ENCODE measurements at places on chromosomes 4 and X.

- DNase-seq = no peak
Measured at GRCh38 chr4:152389359-152389758, 146.5 kb downstream of the FBXW7 start.

DNA sequence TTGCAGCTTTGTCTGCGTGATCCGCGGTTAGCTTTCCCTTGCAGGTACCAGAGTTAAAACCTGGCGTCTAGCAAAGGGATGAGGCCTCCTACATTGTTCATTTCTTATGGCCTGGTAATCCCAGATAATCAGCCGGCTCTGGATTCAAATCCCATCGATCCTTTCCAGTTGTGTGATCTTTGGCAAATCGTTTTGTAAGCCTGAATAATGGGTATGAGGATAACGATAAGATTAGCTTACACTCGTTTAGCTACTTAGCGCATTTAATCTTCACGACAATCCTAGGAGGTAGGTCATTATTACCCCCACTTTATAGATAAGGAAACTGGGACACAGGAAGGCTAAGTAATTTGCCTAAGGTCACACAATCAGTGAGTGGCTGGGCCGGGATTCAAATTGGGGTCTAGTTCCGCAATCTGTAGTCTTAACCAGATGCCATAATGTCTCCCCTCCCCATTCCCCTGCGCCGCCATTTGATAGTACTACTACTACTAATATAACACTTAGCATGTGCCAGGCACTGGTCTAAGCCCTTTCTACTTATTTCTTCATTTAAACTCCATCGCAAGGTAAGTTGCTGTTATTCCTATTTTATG, 1.7 kb upstream of the UBA1 start:
- no peak for DNase-seq

GRCh38 chrX:24020306-24020876, 6.6 kb downstream of the KLHL15 start:
- DNase-seq = no peak

- no peak for DNase-seq
Measured at GRCh38 chr4:56149591-56149990, 200.8 kb downstream of the CEP135 start.

- no peak for DNase-seq
Measured at GRCh38 chr4:63211375-63211774, 1197.9 kb downstream of the TECRL start.

GRCh38 chrX:103584596-103584995, 719 bp upstream of the TCEAL4 start:
- no peak for DNase-seq

- no peak for DNase-seq
Measured at GRCh38 chr4:14906805-14907204, 95.5 kb upstream of the CPEB2 start.

DNA sequence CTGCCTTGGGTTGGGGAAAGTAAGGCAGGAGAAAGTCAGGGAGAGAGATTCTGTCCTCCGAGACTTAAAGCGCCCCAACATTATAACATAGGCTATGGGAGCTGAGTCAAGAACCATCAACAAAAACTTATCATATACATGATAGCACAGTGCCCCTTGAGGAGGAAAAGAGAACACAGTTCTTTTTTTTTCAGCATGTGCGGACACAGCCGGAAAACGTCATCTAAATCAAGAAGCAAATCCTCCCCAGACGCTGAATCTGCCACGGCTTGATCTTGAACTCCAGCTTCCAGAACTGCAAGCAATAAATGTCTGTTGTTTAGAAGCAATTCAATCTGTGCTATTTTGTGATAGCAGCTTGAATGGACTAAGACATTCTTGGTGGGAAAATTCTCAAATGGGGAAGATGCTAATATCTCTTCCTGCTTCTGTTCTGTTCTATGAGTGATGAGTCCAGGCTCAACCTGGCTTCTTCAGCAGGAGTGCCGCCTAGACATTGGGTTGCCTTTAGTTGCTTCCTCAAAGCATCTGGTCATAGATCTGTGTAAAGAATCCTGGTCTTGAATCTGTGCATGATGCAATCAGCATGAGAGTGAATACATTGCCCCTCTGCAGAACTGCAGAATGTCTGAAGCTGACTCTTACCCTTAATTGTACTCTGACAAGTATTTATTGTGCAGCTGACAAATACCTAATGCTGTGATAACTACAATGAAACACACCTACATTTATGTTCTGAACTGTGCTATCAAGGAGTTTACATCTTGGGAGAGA, 549.8 kb upstream of the PRKX start:
- no peak for DNase-seq

DNA sequence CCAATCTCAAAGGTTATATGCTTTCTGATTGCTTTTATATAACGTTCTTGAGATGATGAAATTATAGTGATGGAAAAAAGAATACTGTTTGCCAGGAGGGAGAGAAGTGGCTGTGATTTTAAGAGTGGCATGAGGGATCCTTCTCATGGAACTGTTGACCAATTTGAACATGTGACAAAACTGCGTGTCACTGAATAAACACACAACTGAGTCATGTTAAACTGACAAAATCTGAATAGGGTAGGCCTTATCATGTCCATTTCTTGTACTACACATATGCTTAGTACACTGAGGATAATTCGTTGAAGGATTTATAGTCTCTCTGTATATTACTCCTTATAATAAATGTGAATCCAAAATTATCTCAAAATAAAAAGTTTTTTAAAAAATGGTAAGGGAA, 22.2 kb upstream of the HSPA4L start:
- DNase-seq = no peak

DNA sequence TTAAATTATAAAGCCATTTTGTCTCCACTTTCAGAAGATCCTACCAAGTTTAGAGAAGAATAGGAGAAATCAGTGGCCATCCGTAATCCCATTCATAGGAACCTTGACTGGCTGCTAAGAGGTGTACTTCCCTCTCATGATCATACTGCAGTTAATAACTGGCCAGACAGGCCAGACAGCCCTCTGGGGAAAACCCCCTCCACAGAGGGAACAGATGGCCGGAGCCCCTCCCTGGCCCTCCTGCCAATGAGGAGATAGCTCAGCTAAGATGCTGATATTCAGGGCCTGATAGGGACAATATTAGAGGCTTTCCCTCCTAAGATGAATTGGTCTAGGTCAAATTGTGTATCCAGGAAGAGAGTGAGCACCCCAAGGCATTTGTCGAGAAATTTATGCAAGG, 200.0 kb upstream of the MAOA start:
- DNase-seq = no peak

GRCh38 chr4:142369141-142369540, 477.0 kb downstream of the INPP4B start:
- DNase-seq = no peak

GRCh38 chrX:54564936-54565335, 34.9 kb downstream of the GNL3L start:
- DNase-seq = no peak

- no peak for DNase-seq
Measured at GRCh38 chr4:170853422-170854021, 763.8 kb upstream of the AADAT start.

DNA sequence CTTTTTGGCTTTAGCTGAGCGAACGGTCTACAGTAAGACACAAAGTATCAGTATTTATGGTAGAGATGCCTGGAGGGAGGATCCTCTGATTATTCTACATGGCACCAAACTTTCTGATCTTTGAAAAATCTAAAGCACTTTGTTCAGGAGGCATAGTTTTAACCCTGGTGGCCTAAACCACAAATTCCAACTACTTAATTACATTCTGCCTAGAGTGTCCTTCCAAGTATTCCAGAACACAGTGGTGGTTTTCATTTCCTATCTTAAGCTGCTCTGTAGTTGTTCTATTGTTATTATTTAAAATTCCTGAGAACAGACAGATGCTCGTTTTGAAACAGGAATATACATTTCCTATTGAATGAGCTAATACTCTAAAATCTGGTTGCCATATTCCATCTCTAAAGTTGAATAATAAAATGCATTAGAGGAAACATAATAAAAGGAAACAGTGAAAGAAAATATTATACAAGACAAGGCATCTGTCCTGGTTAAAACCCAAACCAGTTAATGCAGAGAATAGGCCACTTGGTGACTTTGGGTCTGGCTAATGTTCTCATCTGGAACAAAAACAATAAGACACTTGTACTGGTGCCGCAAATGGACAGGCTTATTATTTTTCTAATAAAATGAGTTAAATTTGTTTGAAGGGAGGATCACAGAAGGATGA, 657.4 kb downstream of the SPRY1 start:
- no peak for DNase-seq

DNA sequence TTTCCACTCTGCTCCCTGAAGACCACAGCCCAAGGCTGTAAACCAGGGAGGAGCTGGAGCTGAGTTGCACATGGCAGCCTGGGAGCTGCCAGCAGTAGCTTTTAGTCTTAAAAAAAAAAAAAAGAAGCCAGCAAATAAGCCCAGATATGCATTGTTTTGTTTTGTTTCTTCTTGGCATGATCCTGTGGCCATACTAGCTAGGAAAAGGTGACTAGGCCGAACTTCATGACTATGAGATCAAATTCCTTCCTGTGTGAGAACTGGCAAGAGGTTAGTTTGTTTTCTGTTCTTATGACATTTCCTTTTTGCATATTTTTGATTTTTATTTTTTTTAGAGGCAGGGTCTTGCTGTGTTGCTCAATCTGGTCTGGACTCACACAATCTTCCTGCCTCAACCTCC, 323.3 kb downstream of the DCTD start:
- DNase-seq = no peak

DNA sequence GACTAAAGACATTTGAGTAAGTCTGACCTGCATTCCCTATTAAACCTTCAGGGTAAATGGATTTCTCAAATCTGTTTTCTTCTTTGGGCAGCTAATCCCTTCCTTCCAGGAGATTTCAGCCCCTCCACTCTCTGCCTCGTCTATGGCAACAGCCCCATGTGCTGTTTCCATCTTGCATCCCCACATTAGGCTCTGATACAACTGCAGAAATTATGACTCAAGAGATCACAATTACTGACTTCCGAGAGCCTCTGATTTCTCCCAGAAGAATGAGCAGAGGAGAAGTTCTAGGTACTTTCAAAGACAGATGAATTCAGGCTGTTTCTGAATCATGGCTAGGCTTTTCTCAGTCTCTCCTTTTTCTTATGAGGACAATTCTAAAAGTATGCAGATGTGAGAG, 38.7 kb downstream of the RAI2 start:
- DNase-seq = no peak

DNA sequence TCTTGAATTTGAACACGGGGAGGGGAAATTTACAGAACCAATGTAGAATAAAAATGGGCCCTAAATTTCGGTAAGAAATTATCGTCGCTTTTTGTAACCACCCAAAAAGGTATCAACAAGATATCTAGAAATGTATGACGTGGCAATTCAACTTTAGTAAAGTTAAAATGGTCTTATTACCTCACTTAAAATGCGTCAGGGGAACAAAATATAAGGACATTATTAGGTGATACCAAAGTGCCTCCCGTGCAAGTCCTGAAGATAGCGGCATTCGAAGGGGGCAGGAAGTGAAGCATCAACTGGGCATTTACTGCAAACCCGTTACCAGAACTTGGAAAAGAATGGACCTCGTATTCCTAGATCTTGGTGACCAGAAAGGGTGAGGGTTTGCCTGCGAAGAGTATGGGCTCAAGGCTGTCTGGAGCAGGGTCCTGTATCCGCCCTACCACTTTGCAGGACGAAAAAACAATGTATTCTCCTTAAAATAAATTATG, 980 bp downstream of the AP1S2 start:
- no peak for DNase-seq

DNA sequence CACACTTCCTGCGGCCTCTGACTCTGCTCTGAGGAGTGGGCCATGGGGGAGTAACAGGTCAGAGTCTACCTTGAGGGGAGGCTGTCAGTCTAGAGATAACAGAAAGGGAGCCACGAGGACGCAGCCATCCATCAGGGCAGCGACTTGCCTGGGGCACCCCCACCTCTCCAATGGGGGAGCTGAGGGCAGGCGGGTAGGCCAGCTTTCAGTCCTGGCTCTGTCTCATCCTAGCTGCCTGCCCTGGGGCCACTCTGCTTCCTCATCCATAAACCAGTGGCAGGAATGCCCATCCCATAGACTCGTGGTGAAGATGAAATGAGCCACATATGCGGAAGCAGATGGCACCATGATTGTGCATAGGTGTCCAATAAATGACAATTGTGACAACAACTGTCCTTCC, 13.2 kb downstream of the MAGED2 start:
- DNase-seq = no peak

DNA sequence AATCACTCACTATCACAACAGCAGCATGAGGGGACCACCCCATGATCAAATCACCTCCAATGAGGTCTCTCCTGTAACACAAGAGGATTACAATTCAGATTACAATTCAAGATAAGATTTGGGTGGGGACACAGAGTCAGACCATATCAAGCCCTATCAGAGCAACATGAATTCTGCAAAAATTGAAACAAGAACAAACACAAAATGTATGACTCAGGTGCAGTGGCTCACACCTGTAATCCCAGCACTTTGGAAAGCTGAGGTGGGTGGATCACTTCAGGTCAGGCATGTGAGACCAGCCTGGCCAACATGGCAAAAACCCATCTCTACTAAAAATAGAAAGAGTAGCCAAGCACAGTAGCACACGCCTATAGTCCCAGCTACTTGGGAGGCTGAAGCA, 13.4 kb upstream of the HPSE start:
- no peak for DNase-seq

GRCh38 chr4:2068566-2068965, 9.4 kb downstream of the NAT8L start:
- no peak for DNase-seq

- no peak for DNase-seq
Measured at GRCh38 chr4:149521611-149522425, 293.8 kb downstream of the IQCM start.

GRCh38 chrX:154738011-154738738, 12.7 kb downstream of the GAB3 start:
- DNase-seq = no peak
